ENCODE measurements at places on chromosomes 7 and 10.

DNA sequence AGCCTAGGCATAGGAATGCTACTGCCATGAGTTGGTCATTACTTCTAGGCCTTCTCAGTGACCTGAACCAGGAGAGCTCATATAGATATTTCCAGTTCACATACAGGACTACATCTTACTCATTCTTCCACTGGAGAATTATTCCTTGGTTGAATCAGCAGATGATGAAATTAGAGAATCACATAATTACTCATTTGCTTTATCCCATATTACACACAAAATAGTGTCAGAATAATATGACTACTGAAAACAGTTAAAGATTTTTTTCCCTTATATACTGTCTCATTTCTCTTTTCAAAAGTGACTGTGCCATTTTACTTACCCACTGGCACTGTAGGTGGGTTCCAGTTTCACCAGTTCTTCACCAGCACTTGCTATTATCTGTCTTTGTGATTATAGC, 18.5 kb downstream of the BMS1 start:
- DNase-seq = peak; percentile 13

- peak; percentile 64 for DNase-seq
Measured at GRCh38 chr10:120948889-120949608, 97.9 kb downstream of the WDR11 start.

DNA sequence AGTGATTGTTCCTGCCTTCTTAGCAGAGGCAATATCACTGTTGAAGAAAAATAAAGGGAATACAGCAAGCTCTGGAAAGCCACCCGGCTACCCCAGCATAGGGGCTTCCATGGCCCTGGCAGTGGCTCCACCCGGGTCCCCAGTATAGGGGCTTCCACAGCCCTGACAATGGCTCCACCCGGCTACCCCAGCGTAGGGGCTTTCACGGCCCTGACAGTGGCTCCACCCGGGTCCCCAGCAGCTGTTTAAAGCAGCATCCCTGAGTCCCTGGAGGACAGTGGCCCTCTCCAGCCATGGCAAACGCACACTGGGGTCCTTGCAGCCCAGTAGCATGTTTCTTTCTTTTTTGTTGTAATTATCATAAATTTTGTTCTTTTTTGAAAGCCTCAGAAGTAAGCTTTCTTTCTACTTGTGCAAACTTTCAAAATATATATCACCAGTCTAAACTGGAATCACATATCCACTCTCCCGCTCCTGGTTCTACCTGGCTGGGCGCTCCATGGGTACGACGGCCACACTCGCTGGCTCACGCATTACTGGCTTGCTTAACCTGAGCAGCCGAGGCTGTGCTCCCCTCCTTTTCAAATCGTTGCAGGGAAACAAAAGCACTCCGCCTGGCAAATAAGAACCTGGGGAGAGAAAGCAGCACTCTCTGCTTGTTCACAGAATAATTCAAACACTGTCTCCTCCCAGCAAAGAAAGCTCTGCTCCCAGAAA, 62.1 kb downstream of the TCERG1L start:
- DNase-seq = no peak

DNA sequence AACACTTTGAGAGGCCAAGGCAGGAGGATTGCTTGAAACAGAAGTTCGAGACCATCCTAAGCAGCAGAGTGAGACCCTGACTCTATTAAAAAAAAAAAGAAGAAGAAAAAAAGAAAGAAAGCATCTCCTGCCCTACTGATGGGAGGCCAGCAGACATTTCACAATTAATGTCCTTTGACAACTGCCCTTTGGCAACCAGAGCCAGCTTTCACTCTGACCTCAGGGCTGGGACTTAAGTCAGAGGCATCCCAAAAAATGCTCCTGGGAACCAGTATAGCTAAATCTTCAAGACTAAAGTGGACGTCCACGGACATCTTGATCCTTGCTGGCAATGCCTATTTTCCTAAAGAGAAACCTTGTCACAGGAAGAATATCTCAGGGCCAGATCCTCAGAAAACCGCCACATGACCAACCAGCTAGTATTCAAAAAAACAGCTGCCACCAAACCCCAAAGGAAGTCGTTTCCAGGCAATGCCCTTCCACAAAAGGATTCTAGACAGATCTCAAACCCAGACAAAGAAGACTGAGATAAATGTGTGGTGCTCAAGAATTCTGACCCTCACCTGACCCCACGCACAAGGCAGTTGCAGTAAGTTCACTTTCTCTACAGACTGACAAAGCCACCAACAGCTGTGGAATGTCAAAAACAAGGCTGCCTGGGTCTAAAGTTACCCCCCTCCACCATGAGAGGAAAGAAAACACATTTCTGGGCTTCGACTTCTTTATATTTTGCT, 18.4 kb downstream of the GFRA1 start:
- DNase-seq = peak; percentile 77

GRCh38 chr7:131106681-131107336, 220.9 kb upstream of the MKLN1 start:
- DNase-seq = no peak

DNA sequence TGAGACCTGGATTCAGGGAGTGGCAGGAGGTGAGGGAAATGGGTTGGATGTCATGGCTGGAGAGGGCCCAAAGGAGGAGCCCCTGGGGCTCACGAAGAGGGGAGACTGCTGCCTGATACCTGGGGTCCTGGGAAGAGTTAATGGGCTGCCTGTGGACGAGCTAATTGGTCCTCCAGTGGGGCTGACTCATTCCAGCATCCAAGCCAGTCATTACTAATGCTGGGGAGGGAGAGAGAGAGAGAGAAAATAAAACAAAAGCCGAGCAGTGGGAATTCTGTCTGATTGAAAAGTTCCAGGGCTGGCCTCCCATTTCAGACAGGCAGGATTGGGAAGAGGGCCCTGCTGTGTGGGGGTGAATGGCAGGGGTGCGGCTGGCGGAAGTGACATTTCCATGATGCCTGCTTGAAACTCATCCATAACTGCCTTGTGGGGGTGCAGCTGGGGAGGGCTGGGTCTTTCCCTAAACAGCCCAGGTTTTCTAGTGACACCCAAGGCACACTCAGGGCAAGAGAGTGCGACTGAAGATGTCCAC, 297.8 kb downstream of the RPS24 start:
- DNase-seq = peak; percentile 16

DNA sequence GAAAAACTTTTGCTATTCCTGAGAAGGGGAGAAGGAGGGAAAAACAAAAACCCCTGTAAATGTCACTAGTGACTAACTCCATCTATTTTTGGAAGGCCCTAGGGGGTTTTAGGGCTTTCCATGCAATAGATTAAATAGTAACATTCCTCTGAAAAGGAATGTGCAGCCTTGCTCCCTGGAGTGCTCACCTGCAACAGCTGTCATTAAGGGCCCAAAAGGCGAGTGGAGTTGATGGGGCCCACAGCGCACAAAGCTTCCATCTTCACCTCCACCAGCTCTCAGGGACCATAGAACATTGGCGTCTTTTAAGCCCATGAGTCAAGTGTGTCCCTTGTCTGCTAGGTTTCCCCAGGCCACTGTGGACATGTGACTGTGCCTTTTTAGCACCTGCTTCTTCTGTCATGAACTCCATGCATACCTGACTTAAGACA, 58.0 kb upstream of the IL6 start:
- DNase-seq = no peak

DNA sequence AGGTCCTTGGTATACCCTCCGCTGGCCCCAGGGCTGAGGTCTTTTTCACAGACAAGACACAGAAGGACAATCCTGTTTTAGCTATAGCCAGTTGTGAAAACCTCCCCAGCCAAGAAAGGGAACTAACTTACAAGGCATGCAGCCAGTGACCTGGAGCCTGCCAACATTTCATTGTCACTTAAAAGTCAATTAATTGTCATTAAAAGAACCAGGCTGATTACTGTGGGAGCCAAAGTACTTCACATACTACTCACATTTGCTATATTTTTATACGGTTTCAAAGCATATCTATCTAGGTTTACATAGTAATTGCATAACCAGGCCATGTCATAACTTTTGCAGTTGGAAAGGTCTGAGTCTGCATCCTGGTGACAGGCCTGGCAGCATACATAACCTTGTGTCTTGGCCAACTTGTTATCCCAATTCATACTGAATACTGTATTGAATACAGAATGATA, 31.1 kb downstream of the NRBF2 start:
- peak; percentile 45 for DNase-seq

- DNase-seq = no peak
Measured at GRCh38 chr7:3795141-3795540, 494.1 kb downstream of the SDK1 start.

DNA sequence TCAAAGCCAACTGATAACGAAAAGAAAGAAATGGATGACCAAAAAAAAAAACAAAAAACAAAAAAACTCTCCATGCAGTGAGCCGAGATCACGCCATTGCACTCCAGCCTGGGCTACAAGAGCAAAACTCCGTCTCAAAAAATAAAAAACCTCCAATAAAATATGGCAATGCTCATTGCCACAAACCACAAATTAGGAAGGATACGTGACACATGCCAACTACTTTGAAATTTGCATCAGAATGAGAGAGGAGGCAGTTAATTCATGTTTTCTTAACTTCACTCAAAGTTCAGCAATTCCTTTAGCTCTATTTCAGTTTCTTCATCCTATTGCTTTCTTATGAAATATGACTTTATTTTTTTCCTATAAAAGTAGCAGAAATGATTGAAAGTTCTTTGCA, 398.1 kb upstream of the C7orf33 start:
- DNase-seq = no peak

- peak; percentile 96 for DNase-seq
Measured at GRCh38 chr7:55185941-55186609, 167.3 kb downstream of the EGFR start.

DNA sequence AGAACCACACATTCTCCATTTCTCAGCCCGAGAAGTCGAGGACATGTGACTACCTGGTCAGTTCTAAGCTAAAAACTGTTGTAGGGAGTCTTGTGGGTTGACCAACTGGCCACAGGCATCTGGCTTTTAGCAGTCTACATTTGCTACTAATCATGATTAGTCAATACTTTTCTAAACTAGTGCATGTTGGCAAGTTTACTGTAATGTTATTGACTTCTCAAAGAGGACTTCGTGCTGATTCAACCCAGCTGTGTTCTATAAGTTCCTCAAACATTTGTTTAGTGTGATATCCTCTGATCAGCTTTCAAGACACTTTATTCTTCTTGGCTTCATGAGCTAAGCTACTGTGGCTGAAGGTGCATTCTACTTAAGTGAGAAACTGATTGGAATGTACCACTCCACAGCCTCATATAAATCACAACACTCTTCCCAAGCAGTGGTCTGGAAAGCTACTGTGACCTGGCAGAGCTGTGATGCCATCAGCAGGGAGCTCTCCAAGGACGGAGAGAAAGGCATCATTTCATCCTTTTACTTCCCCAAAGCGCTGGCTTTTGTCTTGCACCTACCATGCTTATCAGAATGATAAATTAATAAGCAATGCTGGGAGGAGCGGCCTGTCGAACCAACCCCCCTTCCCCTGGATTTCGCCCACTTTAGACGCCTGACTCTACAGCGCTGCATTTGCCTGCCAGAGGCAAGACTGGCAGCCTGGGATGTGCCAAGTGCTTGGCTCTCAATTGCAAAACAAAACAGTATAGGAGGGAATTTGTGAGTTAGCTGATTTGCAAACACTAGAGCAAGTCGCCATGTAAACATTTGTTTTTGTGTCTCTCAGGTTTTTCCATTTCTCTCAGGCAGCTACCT, 206.7 kb upstream of the PLXNA4 start:
- DNase-seq = peak; percentile 82

GRCh38 chr7:153939177-153939576, 113.0 kb upstream of the DPP6 start:
- no peak for DNase-seq

DNA sequence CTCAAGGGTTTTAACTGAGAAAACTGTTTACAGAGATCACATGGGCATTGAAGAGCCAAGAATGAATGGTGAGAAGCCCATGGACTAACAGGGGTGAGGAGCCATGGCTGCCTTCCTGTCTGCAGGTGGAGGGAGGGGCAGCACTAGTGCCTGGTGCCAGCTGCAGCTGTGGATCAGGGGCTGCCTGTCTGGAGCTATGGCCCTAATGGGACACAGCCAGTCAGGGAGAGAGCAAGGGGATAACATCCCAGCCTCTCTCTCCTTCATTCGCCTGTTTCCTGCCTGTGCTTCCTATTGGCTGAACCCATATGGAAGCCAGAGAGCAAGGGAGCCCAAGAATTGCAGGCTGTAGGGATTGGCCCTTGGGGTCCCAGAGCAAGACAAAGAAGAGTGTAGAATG, 125.8 kb upstream of the GAD2 start:
- no peak for DNase-seq
